Aorta (tissue), 5 donors: ENCODE measurements at places on chromosomes 12 and 14.
A peak's percentile ranks its signal among the peaks of the same experiment; 100 is the strongest.

DNA sequence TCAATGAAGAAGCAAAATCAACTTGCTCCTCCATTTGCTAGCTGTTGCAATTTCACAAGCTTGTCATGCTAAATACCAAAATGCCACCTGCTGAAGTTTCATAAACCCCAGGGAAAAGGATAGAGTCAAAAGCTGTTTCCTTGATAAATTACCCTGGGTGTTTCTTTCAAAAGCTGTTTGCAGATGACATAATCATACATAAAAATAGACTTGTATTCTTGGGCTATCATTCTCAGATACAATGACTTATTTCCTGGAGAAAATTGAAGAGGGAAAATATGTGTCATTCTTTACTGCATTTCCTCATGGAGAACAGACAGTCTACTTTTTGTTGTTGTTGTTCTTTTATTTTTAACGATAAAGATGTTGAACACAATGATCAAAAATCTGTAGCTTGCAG lies 119.2 kb downstream of the GALC start:
- no peak for DNase-seq

GRCh38 chr12:113880326-113880725 lies 85.8 kb downstream of the RBM19 start:
- DNase-seq: no peak

DNA sequence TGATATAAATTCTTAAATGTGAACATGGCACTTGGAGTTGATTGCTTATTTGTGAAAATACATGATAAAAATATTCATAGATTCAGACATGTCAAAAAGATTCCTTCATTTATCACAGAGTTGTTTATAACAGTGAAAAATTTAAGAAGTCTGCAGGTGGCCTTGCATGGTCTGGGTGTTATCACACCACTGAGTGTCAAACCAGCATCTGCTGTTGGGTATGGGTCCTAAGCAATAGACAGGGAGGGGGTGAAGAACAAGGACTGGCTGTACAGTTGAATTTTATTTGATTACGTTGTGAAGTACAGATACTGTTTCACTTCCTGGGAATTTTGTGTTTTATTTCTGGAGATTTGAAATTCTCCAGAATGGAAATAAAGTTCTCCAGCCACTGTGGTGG lies 180.4 kb upstream of the HIF1A start:
- DNase-seq: no peak

GRCh38 chr14:33855672-33856071 lies 95.2 kb downstream of the EGLN3 start:
- DNase-seq: no peak

- no peak for DNase-seq
Observed at GRCh38 chr14:39322807-39323206, 89.1 kb downstream of the MIA2 start.

- no peak for DNase-seq
Observed at GRCh38 chr12:25546318-25546717, 6.8 kb downstream of the LMNTD1 start.

GRCh38 chr12:18270958-18271460 lies 9.7 kb downstream of the PIK3C2G start:
- no peak for DNase-seq

GRCh38 chr14:92549859-92550230 lies 36.3 kb downstream of the RIN3 start:
- DNase-seq: peak; percentile 89

DNA sequence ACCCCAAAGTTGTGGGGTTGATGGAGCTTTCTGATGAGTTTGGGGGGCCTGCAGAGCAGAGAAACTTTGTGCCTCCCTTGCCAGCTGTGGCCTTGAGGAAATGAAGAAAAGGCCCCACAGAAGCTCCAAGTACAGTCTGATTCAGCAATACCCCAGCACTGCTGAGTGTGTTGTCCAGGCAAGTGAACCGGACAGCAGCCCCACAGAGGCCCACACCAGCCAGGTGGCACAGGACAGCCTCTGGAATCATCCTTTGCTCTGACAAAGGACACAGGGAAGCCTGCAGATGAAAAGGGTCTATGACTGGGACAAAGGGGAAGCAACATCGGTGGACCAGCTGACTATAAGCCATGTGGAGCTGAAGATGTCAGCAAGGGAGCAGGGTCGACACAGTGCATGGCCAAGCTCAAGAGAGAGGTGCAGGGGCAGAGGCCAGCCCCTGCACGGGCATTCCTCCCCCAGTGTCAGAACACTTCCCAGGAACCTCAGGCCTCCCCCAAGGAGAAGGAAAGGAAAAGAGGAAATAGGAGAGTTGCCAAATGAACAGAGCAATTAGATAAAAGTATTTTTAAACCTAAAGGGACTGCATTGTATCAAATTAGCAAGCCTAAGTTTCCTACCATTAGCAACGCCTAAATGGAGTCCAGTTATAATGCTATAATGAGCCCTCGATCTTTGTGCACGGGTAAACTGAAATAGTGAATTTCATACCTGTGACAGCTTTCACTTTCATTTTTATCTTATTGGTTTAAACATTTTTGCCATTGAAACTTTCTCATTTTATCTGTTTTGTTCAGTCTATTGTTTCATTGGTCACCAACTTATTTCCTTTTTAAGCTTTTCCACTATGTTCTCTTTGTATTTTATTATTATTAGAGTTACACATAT lies 46.3 kb upstream of the PTGDR start:
- DNase-seq: no peak

GRCh38 chr14:72217135-72217534 lies 284.9 kb downstream of the RGS6 start:
- no peak for DNase-seq

DNA sequence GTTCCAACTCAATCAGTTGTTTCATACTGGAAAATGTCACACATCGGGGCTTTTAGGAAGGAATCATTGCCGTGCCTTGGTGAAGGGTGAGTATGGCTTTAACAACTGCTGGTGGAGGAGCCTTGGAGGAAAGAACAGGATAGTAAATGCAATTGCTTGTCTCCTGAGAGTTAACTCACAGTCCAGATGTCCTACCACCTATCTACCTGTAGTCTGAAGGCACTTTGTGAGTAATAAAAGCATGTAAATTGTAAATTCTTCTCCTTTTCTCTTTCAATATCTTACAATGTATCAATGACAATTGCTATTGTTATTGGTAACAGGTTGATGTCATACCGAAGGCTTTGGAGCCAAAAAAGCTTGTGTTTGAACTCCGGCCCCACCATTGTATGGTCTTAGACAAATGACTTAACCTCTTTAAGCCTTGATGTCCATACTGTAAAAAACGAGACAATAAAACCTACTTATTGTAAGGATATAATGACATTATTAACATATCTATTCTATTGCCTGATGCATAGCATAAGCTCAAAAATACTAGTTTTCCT lies 397.4 kb downstream of the ADAMTS20 start:
- DNase-seq: no peak

GRCh38 chr14:57957441-57957840 lies 91.5 kb upstream of the SLC35F4 start:
- no peak for DNase-seq

DNA sequence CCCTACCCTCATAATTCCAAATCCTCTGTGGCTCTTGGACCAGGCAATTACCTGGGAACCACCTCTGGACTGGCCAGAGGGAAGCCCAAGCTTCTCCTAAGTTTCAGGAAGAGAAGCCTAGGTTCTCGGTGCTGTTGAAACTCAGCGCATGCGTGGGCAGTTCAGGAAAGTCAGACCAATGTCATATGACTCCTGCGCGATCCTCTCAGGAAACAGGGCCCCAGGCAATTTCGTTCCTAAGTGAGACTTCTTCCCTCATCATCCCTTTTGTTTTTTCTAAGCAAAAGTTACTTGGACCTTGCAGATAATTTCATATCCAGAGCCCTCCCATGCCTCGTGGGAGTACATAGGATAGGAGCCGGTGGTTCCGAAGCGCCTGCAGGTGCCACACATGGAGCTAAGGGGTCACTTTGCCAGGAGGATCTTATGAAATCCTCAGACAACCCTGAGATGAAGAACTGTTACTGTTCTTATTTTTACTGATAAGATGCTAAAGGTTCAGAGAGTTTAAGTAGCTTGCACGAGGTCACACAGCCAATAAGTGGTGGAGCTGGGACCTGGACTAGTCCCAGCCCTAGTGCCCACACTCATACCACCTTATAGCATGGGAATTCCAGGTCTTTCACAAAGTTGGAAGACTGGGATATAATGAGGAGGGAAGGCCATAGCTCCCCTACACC lies 168.2 kb downstream of the ZFP36L1 start:
- DNase-seq: no peak

- no peak for DNase-seq
Observed at GRCh38 chr12:120362516-120363273, 6.3 kb downstream of the MSI1 start.

GRCh38 chr12:118187751-118188435 lies 52.0 kb downstream of the PEBP1 start:
- DNase-seq: no peak

GRCh38 chr12:130478786-130479185 lies 141.1 kb downstream of the PIWIL1 start:
- no peak for DNase-seq

DNA sequence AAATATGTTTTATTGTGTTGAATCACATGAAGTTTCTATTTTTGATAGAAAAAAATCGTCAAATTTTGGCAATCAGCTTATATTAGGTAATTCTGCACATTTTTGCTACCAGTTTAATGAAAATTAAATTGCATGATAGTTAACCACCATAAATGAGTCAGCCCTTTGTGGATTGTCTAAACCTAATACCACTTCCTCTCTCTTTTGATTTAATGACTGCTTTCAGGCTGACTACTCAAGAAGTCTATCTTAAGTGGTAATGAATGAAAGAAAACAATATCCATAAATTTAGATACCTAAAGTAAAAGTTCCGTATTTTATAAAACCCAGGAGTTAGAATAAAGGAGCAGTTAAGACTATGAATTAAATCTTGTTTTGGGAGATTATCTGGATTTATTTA lies 450.5 kb downstream of the TMEM117 start:
- DNase-seq: no peak

DNA sequence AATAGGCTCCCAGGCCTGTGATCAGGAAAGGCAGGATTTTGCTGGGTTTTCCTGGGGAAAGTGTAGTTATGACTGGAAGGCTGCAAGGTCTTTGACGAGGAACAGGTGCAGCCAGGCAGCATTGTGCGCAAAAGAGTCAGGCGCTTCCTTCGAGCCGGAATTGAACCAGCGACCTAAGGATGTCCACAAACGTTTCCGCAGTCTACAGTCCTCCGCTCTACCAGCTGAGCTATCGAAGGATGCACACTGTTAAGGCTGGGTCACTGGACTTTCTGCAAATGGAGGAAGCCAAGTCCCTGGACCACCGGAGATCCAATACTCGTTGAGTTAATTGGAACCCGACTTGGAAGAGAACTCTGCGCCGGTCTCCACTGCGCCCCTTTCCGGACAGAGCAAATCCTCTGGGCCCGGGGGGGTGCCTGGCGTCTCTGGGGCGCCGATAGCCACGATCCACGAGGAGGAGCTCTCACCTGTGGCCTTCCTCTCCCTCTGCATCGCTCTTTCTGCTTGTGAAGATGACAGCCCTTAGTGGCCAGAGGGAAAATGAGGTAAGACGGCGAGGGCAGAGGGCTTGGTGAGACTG lies 18.4 kb upstream of the OR6S1 start:
- DNase-seq: no peak

- DNase-seq: no peak
Observed at GRCh38 chr14:77259025-77259715, 11.8 kb downstream of the NGB start.

DNA sequence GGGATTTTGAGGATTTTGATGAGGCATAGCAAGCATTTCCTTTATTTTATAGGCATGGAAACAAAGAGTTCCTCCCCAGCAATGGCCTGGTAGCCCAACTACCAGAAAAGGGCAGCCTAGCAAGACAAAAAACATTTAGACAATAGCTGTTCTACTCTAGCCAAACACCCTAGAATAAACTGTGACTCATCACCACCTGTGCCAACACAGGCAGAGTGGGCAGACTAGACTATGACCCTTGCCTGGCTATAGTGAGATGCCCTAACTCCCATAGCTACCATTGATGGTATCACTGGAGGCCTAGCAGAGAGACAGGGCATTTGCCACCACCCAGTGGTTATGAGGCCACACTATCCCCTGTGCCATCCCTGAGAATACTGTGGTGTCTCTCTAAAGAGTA lies 15.5 kb upstream of the CCER1 start:
- DNase-seq: no peak

DNA sequence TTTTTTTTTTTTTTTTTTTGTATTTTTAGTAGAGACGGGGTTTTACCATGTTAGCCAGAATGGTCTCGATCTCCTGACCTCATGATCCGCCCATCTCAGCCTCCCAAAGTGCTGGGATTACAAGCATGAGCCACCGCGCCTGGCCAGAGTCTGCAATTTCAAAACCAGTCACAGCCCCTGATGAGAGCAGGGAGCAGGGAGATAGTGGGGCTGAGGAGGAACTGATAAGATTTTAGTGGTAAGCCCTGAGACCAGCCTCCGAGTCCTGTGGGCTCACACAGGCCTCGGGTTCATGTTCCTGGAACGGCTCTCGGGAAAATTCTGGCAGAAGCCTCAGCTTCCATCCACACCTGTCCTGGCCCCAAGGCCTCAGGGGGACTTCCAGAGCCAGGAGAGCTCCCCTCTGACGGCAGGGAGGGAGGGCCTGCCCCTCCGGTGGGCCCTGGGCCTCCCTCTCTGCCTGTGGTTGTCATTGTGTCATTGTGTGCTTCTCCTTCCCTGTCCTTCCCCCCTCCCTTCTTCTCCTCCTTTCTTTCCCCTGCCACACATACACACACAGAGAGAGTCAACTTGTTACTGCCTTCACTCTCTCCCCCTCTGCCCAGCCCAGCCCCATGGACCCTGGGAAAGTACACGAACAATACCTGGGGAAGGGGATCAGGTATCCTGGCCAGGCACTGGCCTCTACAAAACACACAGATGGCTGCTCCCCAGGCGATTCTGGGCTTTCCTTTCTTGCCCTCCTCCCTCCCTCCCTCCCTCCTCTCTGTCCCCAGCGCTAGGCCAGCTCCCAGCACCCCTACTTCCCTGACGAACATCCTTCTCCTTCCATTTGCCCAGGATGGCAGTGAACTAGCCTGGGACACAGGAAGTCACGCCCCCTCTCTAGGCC lies 294.1 kb downstream of the DPF3 start:
- no peak for DNase-seq

GRCh38 chr14:45893127-45893526 lies 640.1 kb upstream of the MIS18BP1 start:
- no peak for DNase-seq

DNA sequence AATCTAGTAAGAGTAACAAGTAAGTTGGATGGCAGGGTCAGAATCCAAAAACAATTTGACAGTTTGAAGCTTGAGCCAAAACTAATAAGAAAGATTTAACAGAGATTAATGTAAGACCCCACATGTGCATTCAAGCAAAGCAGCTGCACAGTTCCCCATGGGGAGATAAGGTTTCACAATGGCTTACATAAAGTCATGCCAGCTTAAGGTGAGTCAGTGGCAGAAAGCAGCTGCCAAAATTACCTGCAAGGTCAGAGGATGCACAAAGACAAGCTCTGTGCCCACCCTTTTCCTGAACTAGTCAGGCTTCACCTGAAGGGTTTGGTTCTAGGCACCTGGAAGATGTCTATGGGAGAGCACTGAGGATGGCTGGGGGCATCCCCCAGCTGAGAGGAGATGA lies 36.6 kb upstream of the KRT77 start:
- no peak for DNase-seq
